SW480 (cell line): ENCODE measurements at places on chromosomes 1 and 21.
A peak's percentile ranks its signal among the peaks of the same experiment; 100 is the strongest.

- DNase-seq = no peak
These were observed 54.5 kb downstream of the PCNX2 start for GRCh38 chr1:233240829-233241682.

DNA sequence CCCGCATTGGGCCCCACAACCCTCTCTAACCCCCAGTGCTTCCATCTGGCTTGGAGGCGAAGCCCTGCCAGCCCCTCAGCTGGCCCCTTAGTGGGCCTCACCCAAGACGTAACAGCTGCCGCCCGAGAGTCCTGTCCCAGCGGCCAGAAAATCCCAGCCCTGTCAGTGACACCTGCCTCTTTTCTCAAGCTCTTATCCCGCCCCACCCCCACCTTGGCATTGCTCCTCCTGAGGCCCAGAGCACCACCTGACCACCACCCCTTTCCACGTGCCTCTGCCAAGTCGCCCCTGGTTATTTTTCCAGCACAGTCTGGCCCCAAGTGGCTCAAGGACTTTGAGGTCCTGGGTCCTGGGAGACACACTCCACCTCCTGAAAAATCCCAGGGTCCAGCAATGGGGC, 5.9 kb upstream of the CTRC start:
- DNase-seq = no peak

DNA sequence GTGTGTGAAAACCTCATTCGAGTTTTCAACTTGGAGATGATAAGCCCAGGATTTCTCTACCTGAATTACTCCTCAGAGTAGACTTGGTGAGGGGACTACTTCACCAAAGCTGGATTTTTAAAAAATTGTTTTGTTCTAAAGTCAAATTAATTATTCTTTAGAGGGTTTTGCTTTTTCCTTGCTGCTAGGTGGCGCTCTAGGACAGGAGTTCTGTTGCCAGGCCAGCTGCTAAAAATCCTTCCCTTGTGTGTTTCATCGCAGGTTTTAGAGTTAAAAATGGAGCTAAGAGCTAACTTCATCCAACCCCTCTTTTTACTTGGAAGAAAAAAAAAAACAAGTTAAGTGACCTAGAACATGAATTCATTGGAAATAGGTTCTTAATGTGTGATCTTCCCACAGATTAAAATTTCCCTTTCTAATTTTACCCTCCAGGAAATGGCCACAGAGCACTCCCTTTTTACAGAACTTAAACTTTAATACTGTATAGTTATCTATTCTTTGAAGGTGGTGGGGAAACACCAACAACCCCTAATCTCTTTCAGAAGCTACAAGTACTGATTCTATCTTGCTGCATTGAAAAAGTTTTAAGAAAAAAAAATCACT, 36.7 kb upstream of the FAM163A start:
- peak; percentile 51 for DNase-seq

DNA sequence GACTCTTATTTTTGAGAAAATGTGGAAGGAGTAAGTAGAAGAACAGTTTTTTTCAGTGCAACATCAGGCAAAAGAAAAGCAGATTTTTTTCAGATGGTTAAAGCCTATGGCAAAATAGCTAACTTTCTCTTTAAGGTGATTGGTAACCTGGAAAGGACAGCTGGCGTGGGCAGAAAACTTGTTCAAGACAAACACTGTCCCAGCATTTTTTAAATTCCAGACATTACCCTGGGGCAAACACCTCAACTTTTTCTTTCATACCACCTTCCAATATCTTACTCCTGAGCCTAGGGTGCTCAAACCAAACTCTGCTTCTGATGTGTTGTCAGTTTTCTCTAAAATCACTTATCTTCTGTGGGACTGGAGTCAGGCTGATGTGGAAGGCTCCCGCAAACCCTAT, 2.7 kb upstream of the LEPR start:
- DNase-seq = no peak

DNA sequence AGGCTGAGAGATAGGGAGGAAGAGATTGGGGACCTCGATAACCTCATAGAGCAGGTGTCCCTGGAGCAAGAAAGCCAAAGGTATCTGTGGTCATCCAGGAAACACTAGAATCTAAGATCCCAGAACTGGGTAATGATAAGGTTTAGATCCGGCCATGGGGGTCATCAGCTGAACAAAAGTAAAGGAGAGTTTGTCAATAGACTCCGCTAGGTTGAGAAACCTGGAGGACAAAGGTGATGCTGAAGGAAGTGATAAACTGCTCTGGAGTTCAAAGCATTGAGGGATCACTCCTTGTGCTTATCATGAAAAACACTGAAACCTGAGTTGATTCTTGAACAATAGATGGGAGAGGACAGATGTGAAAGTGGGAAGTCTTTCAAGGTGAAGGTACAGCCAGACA, 59.5 kb upstream of the SLC2A1 start:
- no peak for DNase-seq
